ENCODE measurements at places on chromosomes 11 and 22.

GRCh38 chr11:80980227-80980626 lies 1539.4 kb upstream of the TENM4 start:
- DNase-seq = no peak

GRCh38 chr11:130478204-130478701 lies 29.8 kb downstream of the ADAMTS15 start:
- DNase-seq = no peak

DNA sequence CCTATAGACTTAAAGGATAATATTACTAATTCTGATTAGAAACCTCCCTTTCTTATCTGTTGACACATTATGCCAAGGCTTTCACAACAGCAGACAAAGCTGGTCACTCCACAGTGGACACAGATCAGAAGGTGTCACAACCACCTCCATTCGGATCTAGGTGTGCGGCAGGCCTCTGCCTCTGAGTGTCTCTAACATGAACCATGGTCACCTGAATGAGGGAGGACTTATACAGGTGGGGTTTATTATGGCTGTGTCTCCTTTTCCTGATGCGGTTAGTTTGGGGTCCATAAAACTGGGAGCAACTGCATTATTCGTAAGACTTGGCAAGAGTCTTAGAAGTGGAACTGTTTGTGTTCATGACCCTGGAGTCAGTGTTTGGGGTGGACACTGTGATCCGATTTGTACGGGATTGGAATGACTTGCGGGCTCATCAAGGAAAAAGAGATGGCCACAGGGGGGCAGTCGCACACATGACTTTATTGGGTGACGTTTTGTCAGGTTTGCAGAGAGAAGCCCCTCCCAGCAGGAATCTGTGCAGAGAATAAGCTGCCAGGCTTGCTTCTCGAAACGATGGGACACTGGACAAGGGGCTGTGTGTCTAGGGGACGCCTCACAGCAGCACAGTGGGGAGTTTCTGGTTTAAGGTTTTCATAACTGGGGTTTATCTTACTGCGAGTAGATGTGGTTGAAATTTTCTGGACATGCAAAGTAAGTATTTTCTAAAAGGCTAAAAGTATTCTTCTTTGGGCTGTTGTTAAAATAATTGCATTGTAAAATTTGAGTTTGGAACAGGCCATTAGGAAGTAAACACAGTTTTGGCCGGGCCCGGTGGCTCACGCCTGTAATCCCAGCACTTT lies 90.6 kb downstream of the GAB4 start:
- DNase-seq = peak; percentile 10

- DNase-seq = no peak
These were observed 37.7 kb upstream of the APOBEC3A start for GRCh38 chr22:38919631-38920190.

Measured in T follicular helper cell (primary cell).